ENCODE measurements at places on chromosomes 6 and 20. TPM values are rescaled to one million over a fixed set of nuclear protein-coding genes. Genes with fewer than 3 reads are reported as not detected.

Gene CTCFL
- polyA plus RNA-seq: not detected

Gene TCF21
- polyA plus RNA-seq: 0.53 TPM

Gene METTL24
- polyA plus RNA-seq: 0.80 TPM

Gene MOCS1
- 6.9 TPM for polyA plus RNA-seq

Gene CPXM1
- polyA plus RNA-seq: 1.1 TPM

Gene FNDC1
- polyA plus RNA-seq: 0.21 TPM

Gene HNF4A
- 8.8 TPM for polyA plus RNA-seq

All from pancreas (tissue), 10 donors.